Activated CD8-positive, alpha-beta T cell treated with anti-CD3 and anti-CD28 coated beads, Interleukin-2, amount 10 ng/mL, durations not matched to agents 7 days and 5 days (primary cell): ENCODE measurements at places on chromosomes 4 and X. TPM values are rescaled to one million over a fixed set of nuclear protein-coding genes. Genes with fewer than 3 reads are reported as not detected.

PNMA6A gene
- 0.10 TPM for total RNA-seq

GRCh38 chr4:48722509-48723446 lies 57.3 kb downstream of the FRYL start:
- no peak for DNase-seq
- H3K4me1 ChIP-seq: peaks cover 34% of the 10 kb centered on the region
- no peak overlapping the region for H3K27ac ChIP-seq

DNA sequence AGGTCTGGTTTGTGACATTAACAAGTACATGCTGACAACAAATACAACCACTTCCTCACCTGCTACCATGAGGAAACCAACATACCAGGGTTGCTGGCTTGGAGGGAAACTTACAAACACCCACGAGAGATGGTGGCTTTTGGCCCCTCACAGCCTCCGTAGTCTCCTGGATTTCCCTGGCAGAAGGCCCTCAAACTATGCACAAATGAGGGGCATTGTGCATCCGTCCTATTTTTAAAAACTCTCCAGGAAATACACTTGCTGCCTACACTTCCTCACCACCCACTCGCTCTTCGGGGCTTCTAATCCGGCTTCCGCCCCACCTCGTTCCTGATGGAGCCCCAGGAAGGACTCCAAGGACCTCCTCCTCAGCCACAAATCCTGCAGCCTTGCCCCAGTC lies 355.0 kb upstream of the GATB start:
- DNase-seq: peak; percentile 68
- H3K36me3 ChIP-seq: peaks cover 18% of the 10 kb centered on the region
- H3K27ac ChIP-seq: peak overlapping the region; percentile 90
- peak overlapping the region; percentile 40 for H3K4me3 ChIP-seq

GRCh38 chrX:13082206-13083065 lies 38.0 kb upstream of the FAM9C start:
- peak; percentile 49 for DNase-seq
- H3K27me3 ChIP-seq: no peaks in the 10 kb centered on the region
- H3K27ac ChIP-seq: peak overlapping the region; percentile 95
- peaks cover 4% of the 10 kb centered on the region for H3K36me3 ChIP-seq

GRCh38 chr4:140641789-140642439 lies 73.2 kb upstream of the UCP1 start:
- no peak overlapping the region for H3K27ac ChIP-seq
- no peaks in the 10 kb centered on the region for H3K36me3 ChIP-seq
- H3K27me3 ChIP-seq: peaks cover 7% of the 10 kb centered on the region
- peaks cover 2% of the 10 kb centered on the region for H3K4me1 ChIP-seq

DNA sequence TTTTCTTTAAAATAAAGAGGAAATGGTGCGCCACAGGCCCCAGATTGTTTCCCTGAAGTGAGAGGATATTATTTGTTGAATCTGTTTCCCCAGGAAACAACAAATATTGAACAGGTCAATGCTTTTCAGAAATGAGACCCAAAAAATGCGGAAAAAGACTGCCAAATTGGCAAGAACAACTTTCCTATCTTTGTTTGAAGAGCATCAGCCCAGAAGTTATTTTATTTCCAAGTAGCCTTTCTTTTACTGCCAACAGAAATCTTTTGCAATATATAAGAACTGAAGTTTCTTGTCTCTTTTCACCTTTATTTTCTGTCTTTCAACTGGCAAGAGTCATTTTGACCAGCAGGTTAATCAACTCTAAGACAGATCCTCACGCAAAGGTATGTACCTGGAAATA lies at the start of gene SMR3A:
SMR3A (plus strand) TSS at position 301 of the 400 bp plus-strand sequence. CDS start 1,356 bp downstream, outside the sequence.
- no peak within 1 kb of the TSS for H3K4me3 ChIP-seq
- no peaks in the 10 kb centered on the region for H3K36me3 ChIP-seq
- no peaks in the 10 kb centered on the region for H3K4me1 ChIP-seq
- H3K27me3 ChIP-seq: no peaks in the 10 kb centered on the region

DNA sequence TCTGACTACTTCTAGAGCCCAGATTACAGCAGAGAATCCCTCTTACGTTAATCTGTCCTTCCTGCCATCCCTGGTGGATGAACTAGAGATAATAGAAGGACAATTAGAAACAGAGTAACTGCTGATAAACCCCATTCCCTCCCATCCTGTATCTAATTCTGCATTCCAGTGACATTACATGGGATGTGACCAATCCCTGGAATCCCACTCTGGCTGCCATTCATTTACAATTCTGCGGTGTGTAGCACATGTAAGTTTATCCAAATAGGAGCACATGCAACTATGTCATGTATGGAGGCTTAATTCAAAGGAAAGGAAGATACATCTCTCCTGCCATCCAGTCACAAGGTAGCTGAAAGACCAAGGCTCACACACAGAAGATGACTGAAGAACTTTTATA lies 339.5 kb downstream of the GPAT3 start:
- no peak for DNase-seq
- H3K4me1 ChIP-seq: no peaks in the 10 kb centered on the region
- no peaks in the 10 kb centered on the region for H3K27me3 ChIP-seq
- H3K4me3 ChIP-seq: no peak overlapping the region
